Endothelial cell (in vitro differentiated cells): ENCODE measurements at places on chromosomes 2 and 18. TPM values are rescaled to one million over a fixed set of nuclear protein-coding genes. Genes with fewer than 3 reads are reported as not detected.

The PRKAG3 gene
- total RNA-seq: not detected

The CIB4 gene
- total RNA-seq: not detected

The MEX3C gene
- total RNA-seq: 54.1 TPM

The IL36G gene
- not detected for total RNA-seq

The CLASP1 gene
- 95.1 TPM for total RNA-seq

The NOTO gene
- not detected for total RNA-seq

The KCNJ13 gene
- total RNA-seq: not detected

The SGO2 gene
- total RNA-seq: 10.5 TPM

The TRAF3IP1 gene
- 17.1 TPM for total RNA-seq

The DSC2 gene
- 65.4 TPM for total RNA-seq

The MAP3K19 gene
- not detected for total RNA-seq

The FN1 gene
- total RNA-seq: 1,159 TPM

The ANKRD62 gene
- 0.13 TPM for total RNA-seq

The MYO7B gene
- 0.90 TPM for total RNA-seq

The IL36B gene
- not detected for total RNA-seq

The DIPK1C gene
- total RNA-seq: 0.21 TPM

The FBXO48 gene
- total RNA-seq: 1.6 TPM

The YIPF4 gene
- 58.0 TPM for total RNA-seq

The MRO gene
- total RNA-seq: 0.23 TPM

The AQP12B gene
- total RNA-seq: not detected

The NAT8 gene
- total RNA-seq: not detected

The DNAJB2 gene
- 64.3 TPM for total RNA-seq

The TMEM169 gene
- 3.2 TPM for total RNA-seq

The RAPGEF4 gene
- 7.5 TPM for total RNA-seq

The MBP gene
- 9.7 TPM for total RNA-seq

The TBR1 gene
- 0.08 TPM for total RNA-seq

The DAW1 gene
- 1.6 TPM for total RNA-seq

The SCYGR8 gene
- not detected for total RNA-seq

The UGT1A5 gene
- not detected for total RNA-seq

The TSPYL6 gene
- total RNA-seq: not detected

The AMER3 gene
- total RNA-seq: 0.18 TPM

The UGT1A10 gene
- total RNA-seq: not detected

The REG1B gene
- total RNA-seq: not detected

The LBH gene
- total RNA-seq: 137 TPM

The PID1 gene
- not detected for total RNA-seq

The ST3GAL5 gene
- 49.8 TPM for total RNA-seq

The SCN9A gene
- total RNA-seq: 47.3 TPM

The NETO1 gene
- 12.8 TPM for total RNA-seq

The RUFY4 gene
- not detected for total RNA-seq
